Activated naive CD4-positive, alpha-beta T cell (primary cell): ENCODE measurements at places on chromosomes 12 and 14.
A peak's percentile ranks its signal among the peaks of the same experiment; 100 is the strongest.

DNA sequence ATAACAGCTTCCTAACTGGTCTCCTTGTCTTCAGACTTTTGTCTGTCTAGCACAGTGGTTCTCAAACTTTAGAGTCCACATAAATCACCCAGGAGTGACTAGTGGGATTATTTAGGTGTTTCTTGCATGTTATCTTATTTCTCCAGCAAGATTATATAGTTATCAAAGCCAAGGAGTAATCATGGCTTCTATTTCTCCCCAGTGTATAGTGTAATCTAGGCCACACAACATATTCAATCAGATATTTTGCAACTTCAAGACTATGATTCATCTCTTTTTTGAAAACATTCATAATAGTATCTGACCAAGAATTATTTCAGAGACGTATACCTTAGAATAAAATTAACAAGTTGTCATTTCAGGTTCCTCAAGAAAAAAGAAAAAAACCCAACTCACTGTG, 131.9 kb downstream of the CEP83 start:
- no peak for DNase-seq

- DNase-seq, result peak; percentile 61
Measured at GRCh38 chr12:49662998-49663843, 39.9 kb downstream of the PRPF40B start.

DNA sequence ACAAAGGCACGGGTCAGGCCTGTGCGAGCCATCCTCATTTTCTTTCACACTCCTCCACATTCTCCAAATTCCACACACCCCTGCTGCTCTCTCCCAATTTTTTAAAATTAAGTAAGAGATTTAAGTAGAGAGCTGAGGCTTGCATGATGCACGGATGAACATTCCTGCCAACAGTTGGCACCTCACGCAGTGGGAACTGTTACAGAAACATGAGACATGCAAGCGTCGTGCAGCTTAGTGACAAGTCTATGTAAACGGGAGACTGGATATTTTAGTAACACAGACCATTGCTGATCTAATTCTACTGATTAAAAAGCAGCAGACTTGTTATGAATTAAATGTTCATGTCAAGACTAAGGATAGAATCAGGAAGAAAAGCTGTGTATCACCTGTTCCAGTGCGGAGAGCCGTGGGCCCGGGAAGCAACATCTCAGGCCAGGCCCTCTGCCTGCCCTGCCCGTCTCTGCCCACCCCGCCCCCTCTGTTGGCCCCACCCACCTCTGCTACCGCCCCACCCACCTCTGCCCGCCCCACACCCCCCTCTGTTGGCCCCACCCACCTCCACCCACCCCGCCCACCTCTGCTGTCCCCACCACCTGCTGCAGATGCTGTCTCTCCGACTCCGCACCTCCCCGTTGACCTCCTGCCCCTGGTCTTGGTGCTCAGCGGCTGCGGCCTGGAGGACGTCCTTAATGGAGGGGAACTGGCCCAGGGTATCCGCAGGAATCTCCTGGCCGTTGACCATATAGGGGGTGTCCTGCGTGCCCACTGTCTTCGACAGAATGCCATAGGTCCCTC, 21.2 kb downstream of the GOLGA3 start:
- no peak for DNase-seq

DNA sequence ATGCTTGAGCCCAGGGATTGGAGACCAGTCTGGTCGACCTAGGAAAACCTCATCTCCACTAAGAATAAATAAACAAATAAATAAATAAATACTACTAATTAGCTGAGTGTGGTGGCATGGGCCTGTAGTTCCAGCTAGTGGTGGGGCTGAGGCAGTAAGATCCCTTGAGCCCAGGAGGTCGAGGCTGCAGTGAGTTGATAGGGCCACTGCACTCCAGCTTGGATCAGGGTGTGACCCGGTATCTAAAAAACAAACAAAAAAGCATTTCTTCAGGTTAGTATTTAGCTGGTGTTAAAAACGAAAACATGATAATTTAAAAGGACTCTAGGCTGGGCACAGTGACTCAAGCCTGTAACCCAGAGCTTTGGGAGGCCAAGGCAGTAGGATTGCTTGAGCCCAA, 1.2 kb upstream of the FGD4 start:
- DNase-seq, result no peak

GRCh38 chr14:53060046-53060445, 93.1 kb downstream of the DDHD1 start:
- DNase-seq, result no peak

DNA sequence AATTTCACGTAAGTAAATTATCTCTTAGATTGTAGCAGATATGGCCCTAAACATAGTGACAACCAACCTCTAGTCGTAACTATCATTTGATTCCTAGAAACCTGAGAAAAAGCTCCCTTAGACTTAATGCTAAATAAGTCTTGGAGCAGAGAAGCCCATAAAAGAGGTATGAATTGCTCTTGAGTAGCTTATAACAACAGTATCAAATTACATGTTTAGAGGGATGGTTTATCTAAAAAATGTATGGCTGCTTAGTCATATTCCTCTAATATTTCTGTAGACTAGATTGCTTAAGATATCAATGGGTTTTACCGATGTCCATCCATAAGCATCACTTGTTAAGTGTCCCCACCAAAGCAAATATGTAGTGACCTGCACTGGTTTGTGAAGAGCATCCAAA, 259.7 kb downstream of the NELL2 start:
- no peak for DNase-seq

- DNase-seq, result no peak
Measured at GRCh38 chr14:36519431-36520321, at the start of gene NKX2-1. NKX2-1 (minus strand) TSS chr14:36520232; CDS start chr14:36520129, 103 bp downstream.

DNA sequence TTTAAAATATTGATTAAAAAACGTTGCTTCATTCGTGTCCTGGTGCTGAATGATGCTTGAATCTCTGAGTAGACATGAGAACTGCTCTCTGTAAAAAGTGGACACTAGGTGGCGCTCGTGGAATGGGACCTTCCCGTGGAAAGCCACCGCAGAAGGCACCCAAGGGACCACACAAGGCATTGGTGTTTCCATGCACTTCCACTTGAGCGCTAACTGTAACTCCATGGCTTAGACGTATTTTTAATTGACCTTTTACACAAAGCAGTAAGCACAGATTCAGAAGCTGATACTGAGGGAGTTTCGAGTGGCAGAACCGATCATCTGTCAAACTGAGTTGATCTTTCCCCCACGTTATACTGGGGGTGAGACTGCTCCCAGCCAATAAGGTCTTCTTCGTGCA, 135.3 kb downstream of the PRKCH start:
- peak; percentile 65 for DNase-seq

GRCh38 chr12:41932470-41932991, 212.1 kb downstream of the GXYLT1 start:
- no peak for DNase-seq

DNA sequence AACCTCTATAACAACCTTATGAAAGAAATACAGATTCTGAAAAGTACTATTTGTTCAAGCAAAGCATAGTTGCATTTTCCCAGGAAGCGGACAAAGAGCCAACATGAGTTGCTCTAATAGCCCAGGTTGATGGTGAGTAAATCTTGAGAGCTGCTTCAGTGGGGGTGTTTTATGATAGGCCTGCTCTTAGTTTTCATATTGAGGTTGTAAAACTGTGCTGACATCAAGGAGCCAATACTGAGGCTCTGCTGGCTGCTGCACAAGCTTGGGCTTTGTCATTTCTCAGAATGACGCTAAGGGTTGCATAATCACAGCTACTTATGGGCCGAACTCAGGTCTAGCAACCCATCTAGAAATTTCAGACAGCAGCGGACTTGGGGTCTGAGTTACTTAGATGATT, 11.5 kb downstream of the TBC1D30 start:
- DNase-seq, result no peak

GRCh38 chr14:53411125-53411524, 258.0 kb upstream of the DDHD1 start:
- no peak for DNase-seq

GRCh38 chr12:71195338-71195896, 37.6 kb upstream of the TSPAN8 start:
- DNase-seq, result no peak

GRCh38 chr12:45183246-45183645, 32.6 kb upstream of the ANO6 start:
- DNase-seq, result no peak

DNA sequence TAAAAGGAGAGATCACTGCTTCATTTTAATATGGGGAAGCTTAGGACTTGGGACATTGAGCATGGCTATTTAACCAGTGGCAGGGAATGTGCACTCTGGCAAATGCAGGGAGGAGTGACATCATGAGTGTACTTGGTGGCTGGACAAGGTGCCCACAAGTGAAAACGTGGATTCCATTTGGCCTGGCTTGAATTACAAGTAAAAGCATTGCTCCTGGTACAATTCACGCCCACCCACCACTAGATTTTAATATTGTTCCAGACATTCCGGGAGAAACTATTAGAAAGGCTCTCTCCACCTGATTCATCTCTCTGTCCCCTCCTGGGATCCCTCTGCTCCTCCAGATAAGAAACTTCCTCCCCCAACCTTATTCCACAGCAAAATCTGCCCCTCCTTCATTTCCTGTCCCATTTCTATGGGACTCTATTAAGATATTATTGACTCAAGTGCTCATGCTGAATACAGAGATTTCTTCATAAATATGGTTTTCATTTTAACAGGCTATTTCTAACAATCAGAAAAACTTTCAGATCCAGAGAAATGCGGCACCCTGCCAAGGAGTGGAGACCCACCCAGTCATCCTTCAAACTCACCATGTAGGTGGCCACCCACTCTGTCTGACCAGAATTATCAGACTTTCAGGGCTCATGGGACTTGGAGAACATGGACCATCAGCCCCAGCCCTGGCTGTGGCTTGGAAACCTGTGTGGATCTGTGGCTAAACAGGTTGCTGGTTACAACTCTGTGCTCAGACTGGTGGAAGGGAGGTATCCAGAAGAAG, 43.2 kb downstream of the SSPN start:
- DNase-seq, result no peak

DNA sequence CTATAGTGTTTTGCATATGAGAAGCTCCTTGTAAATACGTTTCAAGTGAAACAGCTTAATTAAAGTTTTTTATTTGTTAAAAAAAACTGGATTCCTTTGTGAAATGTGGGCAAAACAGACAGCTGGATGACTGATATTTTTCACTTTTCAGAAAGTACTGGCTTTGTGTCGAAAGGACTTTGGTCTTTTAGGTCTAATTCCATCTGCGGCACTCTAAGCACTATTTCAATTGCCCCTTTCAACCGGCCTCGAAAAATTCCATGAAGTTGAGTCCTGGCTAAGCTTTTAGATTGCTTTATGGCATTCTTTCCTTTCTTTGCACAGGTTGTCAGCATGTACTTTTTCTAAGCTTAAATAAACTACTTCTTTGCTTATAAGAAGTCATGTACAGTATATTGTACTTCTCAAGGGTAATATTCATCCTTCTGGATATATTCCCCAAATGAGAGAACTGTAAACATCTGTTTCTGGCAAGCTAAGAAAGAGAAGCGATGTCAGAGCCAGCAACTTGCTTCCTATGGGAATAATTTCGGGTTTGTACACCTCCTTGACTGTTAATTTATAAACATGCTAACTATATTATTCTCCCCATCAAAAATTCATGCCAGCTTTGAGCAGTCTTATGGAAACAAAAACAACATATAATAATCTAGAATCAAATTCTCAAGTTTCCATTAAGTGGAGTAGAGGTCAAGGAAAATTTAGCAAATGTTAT, 611.3 kb downstream of the ETNK1 start:
- DNase-seq, result no peak

DNA sequence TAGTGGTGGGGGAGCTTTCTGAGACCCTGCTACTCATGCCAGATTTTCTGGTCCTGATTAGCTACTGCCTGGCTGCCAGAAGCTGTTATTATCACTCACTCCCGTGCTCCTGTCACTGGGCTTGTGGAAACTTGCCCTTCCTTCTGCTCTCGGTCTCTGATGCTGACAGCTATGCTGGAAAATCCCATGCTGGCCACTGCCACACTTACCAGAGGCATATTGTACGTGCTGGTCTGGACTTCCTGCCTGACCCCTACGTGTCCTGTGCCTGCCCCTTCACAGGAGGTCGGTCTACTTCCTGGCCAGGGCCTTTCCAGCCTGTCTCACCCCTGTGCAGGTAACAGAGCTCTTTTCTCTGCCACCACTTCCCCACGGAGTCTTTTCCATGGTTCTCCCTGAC, 149.4 kb upstream of the PLEKHG7 start:
- DNase-seq, result no peak

- no peak for DNase-seq
Measured at GRCh38 chr14:21264025-21264801, 5.0 kb downstream of the HNRNPC start.

DNA sequence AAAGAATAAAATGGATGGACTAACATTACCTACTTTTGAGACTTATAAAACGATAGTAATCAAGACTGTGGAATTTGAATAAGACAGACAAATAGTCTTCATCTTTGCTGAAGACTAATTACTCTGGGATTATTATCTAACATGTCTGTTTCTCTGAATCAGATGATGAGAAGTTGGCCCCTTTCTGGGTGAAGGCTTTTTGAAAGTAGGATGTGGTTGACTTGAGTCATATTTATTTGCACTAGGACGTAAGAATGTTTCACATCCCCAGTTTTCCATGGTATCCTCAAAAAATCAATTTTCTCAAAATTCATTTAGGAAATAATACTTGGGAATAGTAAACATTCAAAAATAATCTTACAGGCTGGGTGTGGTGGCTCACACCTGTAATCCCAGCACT, 31.8 kb downstream of the PKP2 start:
- no peak for DNase-seq

DNA sequence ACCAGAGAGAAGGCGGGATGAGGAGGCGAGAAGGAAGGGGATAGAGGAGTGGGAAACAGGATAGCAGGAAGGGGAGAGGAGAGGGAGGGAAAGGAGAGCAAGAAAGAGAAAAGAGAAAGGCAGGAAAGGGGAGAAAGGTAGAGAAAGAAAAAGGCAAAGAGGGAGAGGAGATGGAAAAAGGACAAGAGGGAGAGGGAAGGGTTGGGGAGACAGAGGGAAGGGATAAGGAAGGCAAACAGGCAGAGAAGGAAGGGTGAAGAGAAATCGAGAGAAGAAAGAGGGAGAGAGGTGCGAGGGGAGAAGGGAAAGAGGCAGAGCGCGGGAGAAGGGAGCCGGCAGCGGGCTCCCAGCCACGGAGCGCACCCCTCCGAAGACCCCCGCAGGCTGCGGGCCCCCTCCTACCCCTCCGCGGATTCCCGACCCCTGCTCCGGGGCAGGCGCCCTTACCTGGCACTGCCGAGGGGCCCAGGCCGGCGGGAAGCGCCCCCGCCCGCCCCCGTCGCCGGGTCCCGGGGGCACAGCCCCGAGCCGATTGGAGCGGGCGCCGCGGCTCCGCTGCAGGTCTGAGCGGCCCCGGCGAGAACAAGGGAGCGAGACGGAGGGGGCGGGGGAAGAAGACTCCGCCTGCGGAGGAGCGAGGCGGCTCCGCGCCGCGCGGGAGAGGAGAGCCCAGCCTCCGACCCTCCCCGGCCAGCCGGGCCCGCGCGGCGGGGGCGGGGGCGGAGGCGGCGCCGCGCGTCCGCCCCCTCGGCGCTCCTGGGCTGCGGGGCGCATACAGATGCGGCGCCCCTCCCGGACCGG, at the start of gene CDH24:
TSS of gene CDH24 (minus strand) at position 565 of the 801 bp plus-strand sequence. CDS start 1,787 bp downstream, outside the sequence.
- DNase-seq, result no peak

- DNase-seq, result no peak
Measured at GRCh38 chr14:49381778-49382177, 204.4 kb downstream of the RPS29 start.

- no peak for DNase-seq
Measured at GRCh38 chr14:96088911-96089310, 49.7 kb downstream of the C14orf132 start.
